ENCODE measurements at places on chromosomes 4 and X.
A peak's percentile ranks its signal among the peaks of the same experiment; 100 is the strongest.

- DNase-seq, result no peak
These were observed 274.6 kb downstream of the NAF1 start for GRCh38 chr4:162891788-162892707.

DNA sequence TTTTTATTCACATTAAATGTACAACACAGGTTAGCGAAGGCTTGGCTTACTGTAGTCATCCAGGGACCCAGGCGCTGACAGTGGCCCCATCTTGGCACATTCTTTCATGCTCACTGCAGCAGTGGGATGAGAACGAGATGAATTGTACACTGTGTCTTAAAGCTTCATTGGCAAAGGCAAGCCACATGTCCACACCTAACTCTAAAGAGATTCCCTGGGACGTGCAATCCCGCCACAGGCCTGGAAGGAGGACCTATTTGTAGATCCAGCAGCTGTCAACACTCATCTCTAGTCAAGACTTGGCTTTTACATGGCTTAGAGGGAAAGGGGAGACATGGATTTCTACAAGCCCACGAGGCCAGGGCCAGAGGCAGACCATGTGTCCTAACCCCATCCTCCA lies 16.1 kb upstream of the CXCR3 start:
- DNase-seq, result no peak

DNA sequence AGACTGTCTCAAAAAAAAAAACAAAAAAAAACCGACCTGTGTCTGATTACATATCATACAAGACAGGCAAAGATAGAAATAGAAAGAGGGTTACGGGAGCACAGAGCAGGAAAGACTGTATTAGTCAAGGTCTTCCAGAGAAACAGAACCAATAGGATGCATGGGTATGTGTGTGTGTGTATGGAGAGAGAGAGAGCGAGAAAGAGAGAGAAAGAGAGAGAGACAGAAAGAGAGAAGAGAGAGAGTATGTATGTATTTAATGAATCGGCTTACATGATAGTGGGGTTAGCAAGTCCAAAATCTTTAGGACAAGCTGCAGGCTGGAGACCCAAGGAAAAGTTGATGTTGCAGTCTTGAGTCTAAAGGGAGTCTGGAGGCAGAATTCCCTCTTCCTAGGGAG lies 7.5 kb upstream of the DDX3X start:
- DNase-seq, result no peak

DNA sequence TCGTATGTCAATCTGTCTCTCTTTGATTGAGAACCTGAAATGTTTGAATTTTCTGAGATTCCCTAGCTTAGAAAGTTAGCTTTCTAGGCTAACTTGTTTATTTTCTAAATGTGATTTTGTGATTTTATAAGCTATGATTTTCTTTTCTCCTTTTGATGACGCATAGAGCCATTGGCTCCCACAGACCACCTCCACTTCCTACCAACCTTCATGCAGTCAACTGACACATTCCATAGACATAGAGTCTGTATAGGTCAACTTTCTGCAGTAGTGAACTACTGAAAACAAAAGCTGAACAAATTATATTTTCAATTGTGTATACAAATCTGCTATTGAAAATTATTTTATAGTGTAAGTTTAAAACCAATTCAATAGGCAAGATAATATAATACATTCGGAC lies 2.8 kb upstream of the SULT1B1 start:
- no peak for DNase-seq

DNA sequence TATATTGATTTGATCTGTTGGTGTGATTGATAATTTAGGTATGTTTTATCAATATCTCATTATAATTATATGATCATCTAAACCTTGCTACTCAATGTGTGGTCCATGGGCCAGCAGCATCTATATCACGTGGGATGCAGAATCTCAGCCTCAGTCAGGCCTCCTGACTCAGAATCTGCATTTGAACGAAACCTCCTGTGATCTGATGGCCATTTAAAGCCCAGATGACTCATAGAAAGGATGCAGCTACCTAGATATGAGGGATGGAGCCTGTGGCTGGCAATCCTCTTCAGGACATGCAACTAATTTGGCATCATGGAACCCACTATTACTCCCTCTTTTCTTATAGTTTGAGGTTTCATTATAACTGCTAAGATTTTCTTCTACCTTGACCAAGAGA lies 11.3 kb upstream of the CHRNA9 start:
- DNase-seq, result no peak

GRCh38 chr4:177778623-177779022 lies 336.4 kb upstream of the AGA start:
- DNase-seq, result no peak

DNA sequence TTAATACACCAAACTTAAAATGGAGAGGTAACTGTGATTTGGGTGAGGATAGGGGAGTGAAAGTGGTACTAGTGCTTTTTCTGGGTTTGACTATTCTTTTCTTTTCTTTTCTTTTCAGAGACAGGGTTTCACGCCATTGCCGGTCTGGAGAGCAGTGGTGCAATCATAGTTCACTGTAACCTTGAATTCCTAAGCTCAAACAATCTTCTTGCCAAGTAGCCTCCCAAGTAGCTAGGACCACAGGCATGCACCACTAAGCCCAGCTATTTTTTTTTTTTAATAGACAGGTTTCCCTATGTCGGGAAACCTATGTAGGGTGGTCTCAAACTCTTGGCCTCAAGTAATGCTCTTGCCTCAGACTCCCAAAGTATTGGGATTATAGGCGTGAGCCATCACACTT lies 3.0 kb upstream of the ARMCX4 start:
- DNase-seq, result no peak

- DNase-seq, result no peak
These were observed 5.3 kb upstream of the BDH2 start for GRCh38 chr4:103104886-103105285.

DNA sequence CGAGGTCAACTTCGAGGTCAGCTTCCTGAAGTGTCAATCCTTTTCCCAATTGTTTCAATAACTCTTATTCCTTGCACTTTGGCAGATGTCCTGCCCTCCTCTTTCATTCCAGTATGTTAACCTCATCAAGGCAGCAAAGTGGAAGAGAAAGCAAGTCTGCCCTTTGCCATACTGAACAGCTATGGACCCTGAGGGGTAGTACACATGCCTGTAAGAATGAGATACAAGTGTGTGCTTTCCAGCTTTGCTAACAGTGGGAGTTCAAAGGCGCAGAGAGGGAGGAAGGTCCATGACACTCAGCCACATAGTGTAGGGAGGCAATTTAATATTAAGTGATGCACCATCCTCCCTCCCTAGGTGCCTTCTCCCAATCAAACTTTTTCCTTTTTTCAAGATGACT lies 96.4 kb upstream of the ZCCHC13 start:
- DNase-seq, result no peak

GRCh38 chr4:19655666-19656065 lies 596.0 kb upstream of the SLIT2 start:
- DNase-seq, result no peak

- DNase-seq, result no peak
These were observed 511.4 kb upstream of the DIPK2B start for GRCh38 chrX:45712067-45712466.

- DNase-seq, result peak; percentile 57
These were observed 28.2 kb downstream of the NSD2 start for GRCh38 chr4:1899149-1900086.

DNA sequence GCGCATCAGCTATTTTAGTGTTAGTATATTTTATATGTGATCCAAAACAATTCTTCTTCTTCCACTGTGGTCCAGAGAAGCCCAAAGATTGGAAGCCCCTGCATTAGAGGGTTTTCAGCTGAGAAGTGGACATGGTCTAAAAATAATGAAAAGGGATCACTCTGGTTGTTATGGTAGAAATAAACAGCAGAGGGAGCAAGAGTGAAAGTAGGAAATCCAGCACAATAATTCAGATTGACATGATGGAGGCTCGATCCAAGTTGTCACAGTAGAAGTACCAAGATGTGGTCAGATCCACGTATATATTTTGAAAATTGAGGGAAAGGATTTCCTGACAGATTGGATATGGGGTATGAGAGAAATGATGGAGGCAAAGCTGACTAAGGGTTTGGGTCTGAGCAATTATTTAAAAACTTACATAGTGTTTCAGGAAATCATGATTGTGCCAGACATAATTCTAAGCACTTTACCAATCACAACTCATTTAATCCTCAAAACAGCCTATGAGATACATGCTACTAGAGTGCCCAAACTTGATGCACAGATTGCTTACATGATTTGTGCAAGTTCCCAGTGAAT lies 17.0 kb upstream of the TMEM144 start:
- no peak for DNase-seq

DNA sequence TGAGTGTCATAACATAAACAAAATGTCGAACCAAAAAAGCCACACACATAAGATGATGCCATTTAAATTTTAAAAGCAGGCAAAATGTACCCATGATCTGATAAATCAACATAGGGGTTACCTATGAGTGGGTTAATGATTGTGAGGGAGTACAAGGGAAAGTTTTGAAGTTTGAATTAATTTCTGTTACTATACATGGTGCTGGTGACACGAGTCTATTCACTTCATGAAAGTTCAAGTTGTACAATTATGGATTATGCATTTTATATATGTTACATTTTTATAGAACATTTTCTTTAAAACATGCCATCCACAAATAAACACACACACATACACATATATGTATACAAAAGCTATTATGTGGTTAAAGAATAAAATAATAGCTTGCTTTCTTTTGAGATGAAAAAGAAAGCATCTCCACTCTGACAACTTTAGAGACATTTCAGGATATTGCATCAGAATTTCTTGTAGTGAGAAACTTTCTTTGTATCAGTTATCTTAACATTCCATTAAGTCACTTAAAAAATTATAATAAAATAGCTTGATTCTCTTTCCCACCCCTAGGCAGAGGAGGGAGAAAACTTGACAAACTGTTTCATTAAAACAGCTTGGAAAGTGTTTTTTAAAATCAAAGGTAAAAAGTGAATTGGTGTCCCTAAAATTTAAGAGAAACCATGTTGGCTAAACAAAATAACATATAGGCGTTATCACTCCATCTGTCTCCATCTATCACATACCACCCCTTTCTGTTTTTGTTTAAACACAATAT lies 891.8 kb upstream of the NDST4 start:
- no peak for DNase-seq

DNA sequence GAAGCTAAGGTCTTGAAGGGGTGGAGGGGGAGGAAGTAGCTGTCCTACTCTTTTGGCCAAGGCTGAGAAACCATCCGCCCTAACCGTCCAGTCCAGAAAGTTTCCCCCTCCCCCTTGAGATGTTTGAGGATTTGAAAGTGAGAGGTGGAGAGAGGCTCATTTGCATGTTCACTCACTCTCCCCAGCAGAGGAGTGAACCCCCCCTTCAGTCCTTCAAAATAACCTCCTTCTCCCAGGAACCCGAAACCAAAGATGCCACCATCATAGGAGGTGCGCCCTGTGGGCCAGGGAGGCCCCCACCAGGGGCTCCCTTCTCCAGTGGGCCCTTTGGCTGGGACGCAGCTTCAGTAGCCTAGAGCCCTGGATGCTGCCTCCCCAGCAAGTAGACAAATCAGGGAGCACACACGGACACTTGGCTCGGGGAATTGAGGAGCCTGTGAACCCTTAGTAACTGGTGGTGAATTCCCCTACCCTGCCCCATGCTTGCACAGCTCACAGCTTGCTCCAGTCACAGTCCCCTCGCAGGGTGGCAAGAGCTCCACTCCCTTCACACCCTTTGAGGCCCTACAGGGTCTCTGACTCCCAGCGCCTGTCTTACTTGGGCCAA lies 25.6 kb downstream of the ELF4 start:
- DNase-seq, result no peak

DNA sequence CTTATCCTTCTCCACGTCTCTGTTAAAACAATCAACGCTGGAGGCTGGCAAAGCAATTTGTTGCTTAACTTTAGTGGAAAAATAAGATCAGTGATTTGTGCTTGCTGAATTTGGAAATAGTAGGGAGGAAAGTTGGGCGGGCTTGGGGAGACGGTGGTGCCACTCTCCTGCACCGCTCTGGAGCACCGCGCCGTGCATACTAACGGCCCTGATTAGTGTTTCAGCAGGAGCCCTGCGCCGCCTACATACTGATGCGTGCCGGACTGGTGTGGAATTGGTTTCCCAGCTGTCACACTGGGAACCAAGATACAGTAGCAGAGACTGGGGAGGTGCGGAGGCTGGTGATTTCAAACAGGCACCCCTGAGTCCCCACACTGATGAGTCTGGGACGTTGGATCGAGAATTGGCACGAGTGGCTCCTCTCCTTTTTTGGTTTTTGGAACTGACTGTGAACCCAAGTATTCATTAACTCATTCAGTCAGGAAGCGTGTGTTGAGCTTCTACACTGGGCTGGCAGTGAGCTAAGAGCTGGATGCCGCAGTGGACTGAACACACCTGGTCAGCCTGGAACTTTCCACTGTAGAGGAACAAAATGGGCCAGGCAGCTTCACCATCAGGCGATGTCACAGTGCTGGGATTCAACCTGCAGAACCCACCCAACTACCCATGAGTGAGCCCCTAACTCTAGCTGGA lies 29.0 kb upstream of the PSAPL1 start:
- no peak for DNase-seq

- DNase-seq, result no peak
These were observed 185.2 kb upstream of the RPS6KA3 start for GRCh38 chrX:20451929-20452328.

DNA sequence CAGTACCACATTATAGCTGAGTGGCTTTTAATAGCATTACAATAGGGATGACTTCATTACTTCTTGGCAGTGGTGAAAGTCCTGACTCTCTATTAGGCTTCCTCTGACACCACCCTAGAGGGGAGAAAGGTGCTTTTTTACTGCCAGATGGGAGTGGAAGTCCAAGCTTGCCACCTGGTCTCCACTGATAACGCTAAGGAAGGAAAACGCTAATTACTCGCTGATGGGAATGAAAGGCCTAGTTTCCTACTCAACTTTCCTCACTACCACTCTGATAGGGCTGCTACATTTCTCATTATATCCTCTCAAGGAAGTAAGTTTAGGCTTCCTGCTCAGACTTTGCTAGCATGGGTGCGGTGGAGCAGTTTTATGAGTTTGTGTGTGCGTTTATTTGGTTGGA lies 62.3 kb upstream of the PAGE3 start:
- no peak for DNase-seq
